ENCODE measurements at places on chromosomes 1 and 21.

GRCh38 chr21:45151445-45152160 is 77.2 kb downstream of the ADARB1 start:
- DNase-seq: no peak

DNA sequence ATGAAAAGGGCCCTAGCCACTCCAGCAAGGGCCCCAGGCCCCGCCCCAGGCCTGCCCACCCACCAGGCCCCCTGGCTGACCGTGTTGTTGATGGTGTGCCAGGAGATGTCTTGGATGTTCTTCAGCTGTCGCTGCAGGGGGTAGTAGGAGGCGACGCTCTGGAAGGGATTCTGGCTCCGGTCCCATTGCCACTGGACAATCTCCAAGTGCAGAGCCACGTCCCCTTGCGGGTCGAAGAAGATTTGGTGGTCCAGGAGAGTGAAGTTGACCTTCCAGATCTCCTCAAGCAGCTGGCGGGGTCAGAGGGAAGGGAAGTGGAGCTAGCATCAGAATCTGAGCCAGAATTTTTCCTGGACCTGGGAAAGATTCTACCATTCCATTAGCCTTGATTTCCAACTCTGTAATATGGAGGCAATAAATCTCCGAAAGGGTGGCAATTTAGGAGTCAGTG is 10.2 kb downstream of the TAS1R2 start:
- no peak for DNase-seq

DNA sequence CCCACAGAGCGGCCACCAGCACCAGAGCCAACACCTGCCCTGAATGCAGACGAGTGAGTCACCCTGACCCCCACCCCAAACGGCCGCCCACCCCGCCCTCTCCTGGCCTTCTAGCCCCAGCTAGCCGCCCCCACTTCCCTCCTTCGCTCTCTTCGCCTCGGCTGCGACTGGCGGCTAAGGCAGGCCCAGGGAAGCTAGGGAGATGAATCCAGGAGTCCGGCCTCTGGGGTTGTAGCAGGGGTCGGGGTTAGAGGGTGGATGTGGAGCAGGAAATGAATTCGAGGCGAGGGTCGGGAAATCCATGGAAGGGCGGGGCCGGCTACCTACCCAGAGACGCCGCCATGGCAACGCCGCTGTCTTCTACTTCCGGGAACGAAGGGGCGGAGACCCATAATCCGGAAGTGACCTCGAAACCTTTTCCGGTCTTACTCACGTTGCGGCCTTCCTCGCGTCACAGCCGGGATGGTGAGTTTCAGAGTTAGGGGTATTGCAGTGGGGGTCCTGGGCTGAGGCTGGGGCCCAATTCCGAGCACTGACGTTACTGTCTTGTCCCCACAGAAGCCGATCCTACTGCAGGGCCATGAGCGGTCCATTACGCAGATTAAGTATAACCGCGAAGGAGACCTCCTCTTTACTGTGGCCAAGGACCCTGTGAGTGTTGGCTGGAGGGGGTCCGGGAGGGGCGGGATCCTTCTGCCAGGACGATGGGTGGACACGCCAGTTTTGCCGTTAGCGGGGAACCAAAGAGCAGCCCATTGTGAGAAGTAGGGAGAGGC is at the start of the genes EIF3I and TMEM234:
Gene EIF3I (plus strand): TSS at position 428 of the 776 bp plus-strand sequence. CDS start 35 bp downstream, at position 463.
Gene TMEM234 (minus strand): TSS at position 374 of the 776 bp plus-strand sequence. CDS start 31 bp downstream, at position 343.
- peak; percentile 88 for DNase-seq

GRCh38 chr1:221711063-221711577 is 30.8 kb downstream of the DUSP10 start:
- DNase-seq: no peak

- DNase-seq: no peak
Measured at GRCh38 chr21:20353351-20353750, 644.9 kb upstream of the NCAM2 start.

GRCh38 chr1:245742896-245743295 is 588.1 kb downstream of the KIF26B start:
- DNase-seq: no peak

GRCh38 chr1:78035121-78035520 is 10.6 kb upstream of the GIPC2 start:
- no peak for DNase-seq

All from activated CD4-positive, alpha-beta T cell treated with anti-CD3 and anti-CD28 coated beads for 1 hour (primary cell).